ENCODE measurements at places on chromosomes 16 and 17.

- peak; percentile 43 for DNase-seq
Measured at GRCh38 chr16:58628845-58629732, 537 bp downstream of the CNOT1 start.

DNA sequence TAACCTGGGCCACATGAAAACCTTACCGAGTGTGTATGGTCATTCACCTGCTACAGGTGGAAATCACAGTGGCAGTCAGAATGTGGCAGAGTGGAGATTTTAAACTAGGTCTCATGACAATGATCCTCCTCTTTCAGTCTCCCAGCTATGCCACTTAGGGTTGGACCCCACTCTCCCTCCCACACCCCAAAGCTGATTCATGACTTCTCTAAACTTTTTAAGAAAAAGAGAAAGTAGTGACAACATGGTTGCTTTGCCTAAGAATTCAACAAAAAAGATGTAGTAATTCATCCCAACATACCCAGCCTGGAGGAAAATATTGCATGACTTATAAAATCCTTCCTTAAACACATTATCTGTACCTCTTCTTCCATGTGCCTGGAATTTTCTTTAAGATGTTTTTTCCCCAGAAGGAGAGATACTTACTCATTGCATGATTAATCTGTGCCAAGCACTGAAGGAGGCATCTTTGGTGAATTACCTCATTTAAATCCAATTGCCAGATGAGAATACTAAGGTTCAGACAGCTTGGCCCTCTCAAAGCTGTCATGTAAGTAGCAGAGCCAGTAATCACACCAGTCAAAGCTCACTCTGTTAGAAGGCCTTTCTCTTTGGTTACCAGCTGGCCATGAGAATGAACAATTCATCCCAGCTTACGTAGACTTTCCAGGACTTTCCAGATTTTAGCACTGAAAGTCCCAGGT, 119.9 kb downstream of the COPRS start:
- peak; percentile 65 for DNase-seq

GRCh38 chr16:59289151-59289550, 555.0 kb upstream of the GOT2 start:
- no peak for DNase-seq

DNA sequence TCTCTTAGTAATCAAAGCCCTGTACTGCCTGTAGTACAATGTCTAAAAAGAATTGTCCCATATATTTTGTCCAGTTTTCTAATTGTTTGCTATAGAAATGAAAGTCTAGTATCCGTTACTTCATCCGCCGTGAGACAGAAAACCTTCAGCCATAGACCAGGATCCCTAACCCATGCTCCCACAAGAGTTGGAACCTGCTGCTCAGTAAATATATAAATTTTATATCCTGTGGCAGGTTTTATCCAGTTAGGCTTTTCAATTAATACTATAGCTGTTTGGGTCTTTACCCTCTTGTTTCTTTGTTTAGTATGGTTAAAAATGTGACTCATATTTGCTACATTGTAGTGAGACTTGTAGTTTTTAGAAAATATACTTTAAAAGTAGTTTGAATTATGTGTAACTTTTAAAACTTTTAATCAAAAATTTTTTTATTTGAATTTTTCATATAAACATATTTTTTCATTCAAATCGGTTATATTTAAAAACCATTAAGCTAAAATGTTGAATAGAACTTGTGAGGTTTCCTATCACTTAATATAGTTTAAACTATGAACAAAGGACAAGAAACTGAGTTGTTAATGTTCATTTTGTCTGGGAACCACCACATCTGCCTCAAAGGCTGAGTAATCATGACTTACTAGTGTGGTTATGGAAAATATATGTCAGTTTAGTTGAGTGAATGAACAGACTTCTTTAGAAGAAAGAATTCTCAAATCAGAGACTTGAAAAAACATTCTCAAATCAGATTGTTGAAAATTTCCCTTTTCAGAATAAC, 54.8 kb downstream of the VMP1 start:
- peak; percentile 54 for DNase-seq

DNA sequence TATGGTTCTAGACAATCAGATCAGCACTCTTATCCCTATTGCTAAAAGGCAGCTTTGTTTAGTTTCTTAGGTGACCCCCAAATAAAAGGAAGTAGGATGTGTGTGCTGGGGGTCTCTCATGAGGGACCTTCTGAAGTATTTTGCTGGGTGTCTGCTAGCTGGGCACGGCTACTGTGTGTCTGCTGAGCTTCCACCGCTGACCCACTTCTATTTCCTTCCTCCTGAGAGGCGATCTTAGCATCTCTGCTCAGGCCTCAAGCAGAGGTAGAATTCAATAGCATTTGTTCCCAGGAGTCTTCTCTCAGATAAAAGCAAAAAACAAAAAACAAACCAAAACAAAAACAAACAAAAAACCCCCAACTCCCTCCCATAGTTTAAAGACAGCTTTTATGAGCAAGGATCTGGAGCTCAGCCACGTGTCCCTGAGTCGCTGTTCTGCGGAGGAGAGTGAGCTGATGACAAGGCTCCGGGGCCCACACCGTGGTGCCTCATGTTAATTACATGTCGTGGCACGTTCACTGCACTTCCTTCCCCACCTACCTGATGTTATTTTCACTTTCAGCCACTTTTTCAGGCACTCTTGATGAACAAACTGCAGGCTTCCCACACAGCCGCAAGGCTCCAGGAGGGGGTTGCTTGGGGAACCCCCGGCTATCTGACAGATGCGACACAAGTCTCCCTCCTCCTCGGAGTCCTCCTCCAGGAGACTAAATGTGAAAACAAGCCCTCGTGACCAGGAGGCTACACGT, 83.5 kb downstream of the MARCHF10 start:
- DNase-seq = no peak

GRCh38 chr16:86074651-86075487, 175.9 kb downstream of the IRF8 start:
- DNase-seq = no peak

DNA sequence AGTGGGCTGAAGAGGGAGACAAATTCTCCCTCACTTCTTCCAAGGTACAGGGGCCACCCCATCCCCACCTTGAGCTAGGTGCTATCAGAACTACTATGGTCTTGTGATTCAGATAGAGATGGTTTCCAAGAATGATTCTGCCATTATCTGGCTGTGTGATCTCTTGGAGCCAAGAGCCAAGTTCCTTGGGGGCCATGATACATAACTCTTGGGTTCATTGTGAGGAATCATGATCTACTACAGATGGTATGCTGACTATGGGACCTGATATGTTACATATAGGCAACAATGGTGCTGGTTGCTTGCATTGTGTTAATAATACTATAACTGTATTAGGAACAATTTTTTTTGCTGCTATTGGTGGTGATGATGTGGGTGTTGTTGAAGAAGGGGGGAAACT, 45.7 kb downstream of the DYNLRB2 start:
- DNase-seq = no peak

Measured in AG08395 (cell line).